ENCODE measurements at places on chromosomes 6 and 20. TPM values are rescaled to one million over a fixed set of nuclear protein-coding genes. Genes with fewer than 3 reads are reported as not detected.

- no peak for DNase-seq
Observed at GRCh38 chr6:81763968-81764367, 11.5 kb upstream of the TENT5A start.

SRXN1 gene
- total RNA-seq = 6.5 TPM

DNA sequence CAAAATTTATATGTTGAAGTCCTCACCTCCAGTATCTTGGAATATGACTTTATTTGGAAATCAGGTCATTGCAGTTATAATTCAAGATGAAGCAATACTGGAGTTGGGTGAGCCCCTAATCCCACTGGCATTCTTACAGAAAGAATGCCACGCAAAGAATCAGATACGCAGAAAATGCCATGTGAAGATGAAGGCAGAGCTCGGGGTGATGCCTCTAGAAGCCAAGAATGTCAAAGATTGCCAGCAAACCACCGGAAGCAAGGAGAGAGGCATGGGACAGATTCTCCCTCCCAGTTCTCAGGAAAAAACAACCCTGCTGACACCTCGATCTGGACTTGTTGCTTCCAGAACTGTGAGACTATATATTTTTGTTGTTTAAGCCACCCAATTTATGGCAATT lies 273.4 kb upstream of the CITED2 start:
- no peak for DNase-seq

- no peak for DNase-seq
Observed at GRCh38 chr20:6993511-6993910, 226.0 kb downstream of the BMP2 start.

DNA sequence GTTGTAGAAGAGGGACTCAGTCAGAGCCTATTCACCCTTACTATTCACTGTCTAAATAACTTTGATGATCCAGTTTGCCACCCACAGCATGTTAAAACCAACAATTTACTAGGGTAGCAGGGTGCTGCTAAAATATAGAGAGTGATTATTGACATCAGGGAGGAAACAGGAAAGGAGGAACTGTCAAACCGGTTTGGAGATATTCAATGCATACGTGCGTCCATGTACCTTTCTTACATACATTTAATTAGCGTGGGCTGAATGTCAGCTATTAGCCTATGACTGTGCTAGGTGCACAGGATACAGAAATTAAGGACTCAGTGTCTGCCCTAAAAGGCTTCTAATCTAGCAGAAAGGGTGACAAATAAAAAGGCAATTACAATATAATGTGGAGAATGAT lies 57.2 kb downstream of the IL20RA start:
- DNase-seq = no peak

DNA sequence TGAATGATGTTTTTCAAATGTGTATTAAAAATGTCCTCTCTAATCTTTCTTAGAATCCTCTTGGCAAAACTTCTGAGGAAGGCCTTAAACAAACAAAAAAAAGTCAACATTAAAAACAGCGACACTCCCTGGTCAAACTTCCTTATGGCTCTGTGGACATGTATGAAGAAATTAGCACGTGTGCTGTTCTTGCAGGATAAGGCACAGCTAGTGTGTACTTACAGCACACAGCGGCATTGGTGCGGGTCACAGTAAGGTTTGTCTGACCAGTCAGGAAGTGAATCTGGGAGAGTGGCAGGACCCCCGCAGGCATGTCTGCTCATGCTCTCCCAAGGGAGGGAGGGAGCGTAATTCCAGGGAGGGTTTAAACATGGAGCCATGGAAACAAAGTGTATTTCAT lies 38.8 kb downstream of the SLC22A1 start:
- no peak for DNase-seq

GRCh38 chr6:69729870-69730449 lies 66.8 kb downstream of the LMBRD1 start:
- peak; percentile 23 for DNase-seq

MYT1 gene
- 17.2 TPM for total RNA-seq

Measured in cerebellum (tissue), 4 donors.